Cardiac septum (tissue), 1 donor: ENCODE measurements at places on chromosomes 5 and 9.

- no peak for DNase-seq
Measured at GRCh38 chr5:94544031-94544650, 74.3 kb downstream of the KIAA0825 start.

DNA sequence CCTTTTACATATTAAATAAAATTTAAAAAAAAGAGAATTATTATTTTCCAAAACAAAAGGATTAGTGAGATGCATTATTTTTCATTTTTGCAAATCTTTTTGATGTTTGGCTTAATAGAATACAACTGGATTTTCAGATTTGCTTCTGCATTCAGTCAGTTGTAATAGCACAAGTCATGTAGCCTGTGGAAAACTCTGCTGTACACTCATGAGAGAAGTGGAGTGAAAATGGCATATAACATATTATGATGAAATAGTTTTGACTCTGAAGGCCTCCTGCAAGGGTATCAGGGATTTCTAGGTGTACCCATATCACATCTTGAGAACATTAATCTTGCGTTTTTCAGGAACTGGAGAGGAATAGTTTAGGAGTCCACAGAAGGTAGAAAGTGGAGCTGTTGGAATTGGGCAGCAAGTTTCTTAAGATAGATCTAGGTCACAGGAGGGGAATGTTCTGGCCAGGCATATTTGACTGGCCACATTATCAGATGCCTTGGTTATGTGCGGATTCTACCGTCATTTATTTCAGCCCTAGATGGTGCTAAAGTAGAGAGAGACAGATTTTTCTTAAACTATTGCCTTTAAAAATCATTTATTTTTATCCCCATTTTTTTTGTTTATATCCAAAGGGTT lies 16.4 kb downstream of the LNPEP start:
- DNase-seq: no peak

DNA sequence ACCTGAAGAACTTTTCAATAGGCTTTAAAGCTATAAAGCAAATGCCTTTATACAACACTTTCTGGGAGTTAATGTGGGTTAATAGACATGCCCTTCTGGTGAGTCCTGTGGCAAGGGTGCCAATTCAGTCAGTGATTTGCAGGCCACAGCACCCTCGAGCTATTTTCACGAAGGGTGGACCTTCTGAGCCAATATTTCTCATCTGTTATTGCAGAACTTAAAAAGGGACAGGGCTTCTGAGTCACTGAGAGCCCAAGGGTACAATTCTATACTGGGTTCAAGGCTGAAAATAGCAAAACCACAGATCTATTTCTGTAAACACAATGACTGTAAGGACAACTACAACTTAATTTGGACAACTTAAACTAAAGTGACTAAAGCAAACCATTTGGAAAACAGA lies 92.8 kb downstream of the GABRG2 start:
- no peak for DNase-seq

DNA sequence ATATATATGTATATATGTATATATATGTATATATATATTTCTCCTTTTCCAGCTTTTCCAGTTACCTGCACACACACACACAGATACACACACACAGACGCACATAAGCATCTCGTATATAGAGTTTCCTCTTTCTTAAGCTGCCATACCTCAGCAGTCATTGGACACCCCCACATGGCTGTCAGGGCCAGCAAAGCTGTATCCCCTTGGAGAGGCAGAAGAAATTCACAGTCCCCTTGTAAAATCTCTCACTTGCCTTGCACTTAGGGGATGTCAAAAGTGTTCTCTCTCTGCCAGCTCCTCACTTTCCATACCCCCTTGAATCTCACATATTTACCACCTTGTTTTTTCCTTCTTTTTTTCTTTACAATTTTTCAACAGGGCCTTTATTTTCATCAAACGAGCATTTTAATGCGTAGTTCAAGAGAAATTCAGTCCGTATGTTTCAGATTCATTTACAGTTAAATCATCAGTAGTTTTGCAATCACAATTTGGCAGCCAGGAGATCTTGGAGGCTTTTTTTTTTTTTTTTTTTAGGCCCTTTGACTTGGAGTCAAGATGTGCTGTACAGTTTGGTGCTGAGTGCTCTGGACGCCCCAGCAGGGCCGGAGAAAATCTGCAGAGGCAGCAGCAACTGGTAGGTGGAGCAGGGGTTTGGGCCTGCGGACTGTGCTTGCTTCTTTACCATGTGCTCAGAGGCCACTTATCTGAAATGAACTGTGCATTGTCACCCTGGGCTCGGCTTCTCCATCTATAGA lies 244.9 kb upstream of the KLF4 start:
- no peak for DNase-seq

- peak; percentile 94 for DNase-seq
Measured at GRCh38 chr5:141475625-141476131, at the start of gene PCDHGC3. TSS of gene PCDHGC3 (plus strand) at chr5:141475966. CDS start at chr5:141476117, 151 bp downstream.

DNA sequence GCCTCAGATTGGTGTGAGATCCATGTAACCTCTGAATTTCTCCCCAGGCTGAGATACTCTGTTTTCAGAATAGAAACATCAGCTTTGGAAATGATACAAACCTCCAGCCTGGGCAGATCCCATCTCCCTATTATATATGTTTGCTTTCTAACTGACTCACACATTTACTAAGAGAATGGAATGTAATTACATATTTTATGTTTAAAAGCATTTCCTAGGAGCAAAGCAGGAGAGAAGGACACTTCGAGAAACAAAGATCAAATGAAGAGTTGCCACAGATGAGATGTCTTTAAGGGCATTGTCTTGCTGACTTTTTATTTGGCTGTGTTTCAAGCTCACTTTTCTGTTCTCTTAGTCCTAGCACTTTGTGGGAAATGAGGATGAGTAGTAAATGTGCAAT lies 96.3 kb downstream of the CDH18 start:
- DNase-seq: no peak

- DNase-seq: no peak
Measured at GRCh38 chr5:160479926-160480325, 58.3 kb downstream of the PTTG1 start.

DNA sequence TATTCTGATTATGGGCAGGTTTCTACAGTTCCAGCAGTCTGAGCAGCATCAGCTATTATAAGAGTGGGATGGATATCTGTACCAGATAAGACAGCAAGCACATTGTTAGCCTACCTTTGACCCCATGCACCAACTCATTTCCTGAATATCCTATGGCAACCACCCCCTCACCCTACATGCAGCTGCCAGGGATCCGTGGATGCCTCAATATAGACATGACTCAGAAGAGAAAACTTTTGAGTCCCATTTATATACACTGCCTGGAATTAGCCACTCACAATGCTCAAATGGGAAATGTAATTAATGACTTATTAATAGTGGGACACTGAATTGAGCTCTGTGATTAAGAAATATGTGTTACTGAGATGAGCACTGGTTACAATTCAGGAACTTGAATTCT lies 124.4 kb downstream of the SSBP2 start:
- DNase-seq: no peak

- no peak for DNase-seq
Measured at GRCh38 chr5:63535840-63536602, 426.2 kb downstream of the HTR1A start.

DNA sequence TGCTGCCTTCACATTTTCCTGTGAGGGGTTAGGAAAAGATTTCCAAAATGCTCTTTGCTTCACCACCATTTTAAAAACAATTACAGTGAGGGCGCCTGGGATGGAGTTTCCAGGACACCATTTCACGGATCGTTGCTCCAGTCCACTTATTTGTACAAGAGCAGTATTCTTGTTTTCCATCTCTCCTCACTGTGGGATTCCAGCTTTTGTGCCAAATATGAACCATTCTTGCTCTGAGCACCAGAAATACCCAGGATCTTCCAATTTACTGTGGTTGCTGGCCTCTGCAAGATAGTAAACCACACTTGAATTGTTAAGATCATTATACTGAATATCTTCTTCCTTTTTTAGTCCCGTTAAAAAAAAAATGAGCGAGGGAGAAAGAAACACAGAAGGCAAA lies 899.5 kb downstream of the TLE1 start:
- DNase-seq: no peak

GRCh38 chr9:128429513-128430086 lies 8.9 kb downstream of the CERCAM start:
- DNase-seq: no peak

GRCh38 chr5:174284873-174285272 lies 239.4 kb downstream of the NSG2 start:
- no peak for DNase-seq

DNA sequence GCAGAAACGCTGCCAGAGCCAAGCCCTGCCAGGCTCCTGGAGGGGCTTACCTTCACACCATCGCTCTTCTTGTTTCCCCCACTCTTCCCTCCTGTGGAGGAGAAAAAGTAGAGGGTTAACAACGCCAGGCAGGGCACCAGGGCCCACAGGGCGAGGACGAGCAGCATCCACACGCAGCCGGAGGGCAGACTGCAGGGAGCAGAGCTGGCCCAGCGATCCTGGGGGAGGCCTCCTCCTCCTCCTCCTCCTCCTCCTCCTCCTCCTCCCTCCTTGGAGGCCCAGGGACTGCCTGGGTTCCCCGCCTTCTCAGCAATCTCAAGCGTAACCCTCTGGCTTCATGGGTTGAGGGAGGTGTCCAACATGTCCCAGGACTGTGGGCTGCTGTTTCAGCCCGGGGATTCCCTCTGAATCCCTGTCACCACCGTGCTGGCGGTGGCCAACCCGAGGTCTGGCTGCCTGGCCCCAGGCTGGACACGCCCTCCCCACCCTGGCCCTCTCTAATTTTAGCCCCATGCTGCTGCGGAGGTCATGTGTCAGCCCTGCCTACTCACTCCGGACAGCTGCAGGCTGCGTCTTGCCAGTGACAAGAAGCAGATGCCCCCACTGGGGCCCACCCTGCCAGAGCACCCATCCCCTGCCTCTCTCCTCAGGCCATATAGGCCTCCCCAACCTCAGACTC lies 44.3 kb downstream of the CAMK2A start:
- DNase-seq: peak; percentile 90

DNA sequence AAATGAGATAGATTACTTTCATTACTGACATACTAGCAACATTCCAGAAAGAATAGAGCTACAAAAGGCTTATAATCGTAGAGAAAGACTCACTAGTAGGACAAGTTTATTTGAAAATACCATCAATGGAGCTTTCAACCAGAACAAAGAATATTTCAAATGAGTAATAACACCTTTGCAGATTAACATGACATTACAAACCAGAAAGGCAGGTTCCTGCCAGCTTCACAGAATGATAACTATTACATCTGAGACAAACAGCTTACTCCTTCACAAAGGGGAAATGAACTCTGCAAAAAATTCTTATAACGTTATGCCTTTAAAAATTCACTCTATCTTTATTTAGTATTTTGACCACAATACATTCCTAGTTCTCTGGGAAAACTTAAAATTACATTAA lies 103.1 kb downstream of the EPB41L4A start:
- DNase-seq: no peak
